ENCODE measurements at places on chromosomes 3 and 15.

DNA sequence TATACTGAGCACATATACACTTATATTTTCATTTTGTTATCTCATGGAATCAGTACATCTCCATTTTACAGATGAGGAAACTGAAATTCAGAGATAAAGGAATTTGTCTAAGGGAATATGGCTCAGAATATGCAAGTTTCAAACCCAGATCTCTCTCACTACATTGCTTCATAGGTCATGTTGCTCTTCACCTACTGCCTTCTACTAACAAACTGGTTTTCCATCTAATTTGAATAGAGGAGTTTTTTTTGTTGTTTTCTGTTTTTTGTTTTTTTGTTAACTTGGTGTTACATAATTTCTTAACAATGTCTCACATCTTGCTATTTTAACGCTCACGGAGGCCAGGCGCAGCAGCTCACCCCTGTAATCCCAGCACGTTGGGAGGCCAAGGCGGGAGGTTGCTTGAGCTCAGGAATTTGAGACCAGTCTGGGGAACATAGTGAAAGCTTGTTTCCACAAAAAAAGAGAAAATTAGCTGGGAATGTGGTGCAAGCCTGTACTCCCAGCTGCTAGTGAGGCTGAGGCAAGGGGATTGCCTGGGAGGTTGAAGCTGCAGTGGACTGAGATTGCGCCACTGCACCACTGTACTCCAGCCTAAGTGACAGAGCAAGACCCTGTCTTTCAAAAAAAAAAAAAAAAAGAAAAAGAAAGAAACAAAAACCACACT is 37.0 kb downstream of the FMN1 start:
- no peak for DNase-seq

DNA sequence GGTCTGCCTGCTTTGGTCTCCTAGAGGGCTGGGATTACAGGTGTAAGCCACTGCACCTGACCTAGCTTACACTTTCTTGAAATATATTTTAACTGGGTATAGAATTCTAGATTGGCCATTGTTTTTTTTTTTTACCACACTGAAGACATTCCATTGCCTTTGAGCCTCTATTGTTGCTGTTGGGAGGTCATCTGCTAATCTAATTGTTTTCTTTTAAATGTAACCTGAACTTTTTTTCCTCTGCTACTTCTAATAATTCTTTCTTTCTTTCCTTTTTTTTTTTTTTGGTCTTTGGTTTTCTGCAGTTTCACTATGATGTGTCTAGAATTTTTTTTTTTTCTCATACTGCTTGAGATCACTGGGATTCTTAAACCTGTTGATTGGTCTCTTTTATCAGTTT is 28.1 kb downstream of the ERICH6 start:
- DNase-seq = no peak

DNA sequence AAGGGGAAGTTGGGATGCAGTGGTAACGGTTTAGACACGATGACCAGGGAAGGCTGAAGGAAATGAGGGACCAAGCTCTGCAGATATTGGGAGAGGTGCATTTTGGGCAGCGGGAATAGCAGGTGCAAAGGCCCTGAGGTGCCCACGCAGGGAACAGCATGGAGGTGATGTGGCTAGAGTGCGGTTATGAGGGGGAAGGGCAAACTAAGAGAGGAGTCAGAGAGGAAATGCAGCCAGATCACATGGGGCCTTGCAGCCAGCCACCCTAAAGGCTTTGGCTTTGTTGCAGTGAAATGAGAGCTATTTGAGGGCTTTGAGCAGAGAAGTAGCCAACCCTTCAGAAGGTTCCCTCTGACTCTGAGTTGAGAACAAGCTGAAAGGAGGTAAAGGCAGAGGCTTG is 2.6 kb downstream of the SPATA12 start:
- DNase-seq = no peak

- no peak for DNase-seq
These were observed 32.9 kb upstream of the PRSS50 start for GRCh38 chr3:46750555-46751038.

DNA sequence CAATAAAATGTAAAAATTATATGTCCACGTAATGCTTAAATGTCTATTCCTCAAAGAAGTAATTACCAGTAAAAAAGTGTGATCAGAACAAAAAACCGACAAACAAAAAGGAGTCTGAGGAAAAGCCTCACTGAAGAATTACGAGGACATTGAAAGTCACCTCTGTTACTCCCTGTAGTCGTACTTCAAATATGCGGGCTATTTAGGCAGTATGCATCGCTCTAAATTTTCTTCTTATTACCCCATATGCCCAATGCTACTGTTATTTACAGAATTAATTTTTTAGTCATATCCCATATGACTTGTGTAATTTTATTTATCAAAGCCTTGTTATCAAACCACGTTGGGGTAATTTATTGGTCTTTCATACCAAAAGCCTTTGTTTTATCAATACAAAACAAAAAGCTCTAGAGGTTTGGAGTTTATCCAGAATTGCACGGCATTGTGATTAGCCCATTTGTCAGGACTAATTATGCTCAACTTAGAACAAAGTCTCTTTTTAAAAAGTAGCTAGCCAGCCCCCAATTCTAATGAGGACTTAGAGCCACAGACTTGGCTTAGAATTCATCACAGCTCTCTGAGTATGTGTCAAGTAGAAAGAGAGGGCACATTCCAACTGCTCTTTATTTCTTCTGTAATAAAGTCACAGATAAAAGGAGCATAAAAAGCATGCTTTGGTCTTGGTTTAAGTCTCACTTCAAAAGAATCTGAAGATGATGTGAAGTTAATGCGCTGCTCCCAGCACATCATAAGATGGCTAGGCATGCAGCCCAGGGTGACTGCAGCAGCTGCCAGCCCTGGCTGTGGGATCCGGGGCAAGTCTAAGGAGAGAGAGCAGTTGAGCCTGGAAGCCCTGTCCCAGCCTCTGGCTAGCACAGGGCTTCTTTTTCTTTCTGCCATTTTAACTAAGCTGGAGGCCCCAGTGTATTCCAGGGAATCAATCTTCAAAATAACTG is 521.0 kb downstream of the GABRG3 start:
- no peak for DNase-seq

- no peak for DNase-seq
These were observed 207.1 kb downstream of the VPS13C start for GRCh38 chr15:61853195-61853594.

DNA sequence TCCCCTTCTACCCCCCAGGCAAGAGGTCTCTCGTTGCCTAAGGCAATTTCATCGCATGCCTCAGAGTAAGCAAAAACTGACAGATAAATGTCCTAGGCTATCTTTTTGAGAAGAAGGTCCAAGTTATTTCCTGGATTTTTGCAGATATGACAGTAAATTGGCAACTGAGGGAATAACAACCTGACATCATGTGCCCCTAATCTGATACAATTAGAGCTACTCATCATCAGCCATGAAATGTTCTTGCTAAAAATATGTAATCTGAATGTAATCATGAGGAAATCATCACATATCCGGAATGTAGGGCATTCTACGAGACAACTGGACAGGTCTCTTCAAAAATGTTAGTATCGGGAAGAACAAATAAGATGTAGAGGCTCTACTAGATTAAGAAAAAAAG is 44.1 kb downstream of the TNIK start:
- no peak for DNase-seq

DNA sequence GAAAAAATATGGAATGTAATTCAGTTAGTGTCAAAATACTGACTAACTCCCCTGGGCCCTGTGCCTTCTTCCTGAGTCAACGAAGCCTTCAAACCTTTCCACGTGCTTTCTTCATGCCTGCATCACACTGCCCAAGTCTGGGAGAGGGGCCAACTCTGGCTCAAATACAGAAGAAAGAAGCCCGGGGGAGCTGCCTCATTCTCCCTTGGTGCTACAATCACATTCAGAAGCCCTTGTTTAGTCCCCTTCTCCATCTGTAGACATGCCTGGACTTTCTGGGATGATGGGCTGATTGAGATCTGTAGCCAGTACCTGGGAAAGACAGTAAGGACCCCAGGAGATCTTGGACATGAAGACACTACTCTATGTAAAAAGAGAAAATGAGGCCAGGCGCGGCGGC is 77.8 kb upstream of the GSK3B start:
- no peak for DNase-seq

GRCh38 chr3:123764647-123765046 is 119.5 kb downstream of the MYLK start:
- no peak for DNase-seq

DNA sequence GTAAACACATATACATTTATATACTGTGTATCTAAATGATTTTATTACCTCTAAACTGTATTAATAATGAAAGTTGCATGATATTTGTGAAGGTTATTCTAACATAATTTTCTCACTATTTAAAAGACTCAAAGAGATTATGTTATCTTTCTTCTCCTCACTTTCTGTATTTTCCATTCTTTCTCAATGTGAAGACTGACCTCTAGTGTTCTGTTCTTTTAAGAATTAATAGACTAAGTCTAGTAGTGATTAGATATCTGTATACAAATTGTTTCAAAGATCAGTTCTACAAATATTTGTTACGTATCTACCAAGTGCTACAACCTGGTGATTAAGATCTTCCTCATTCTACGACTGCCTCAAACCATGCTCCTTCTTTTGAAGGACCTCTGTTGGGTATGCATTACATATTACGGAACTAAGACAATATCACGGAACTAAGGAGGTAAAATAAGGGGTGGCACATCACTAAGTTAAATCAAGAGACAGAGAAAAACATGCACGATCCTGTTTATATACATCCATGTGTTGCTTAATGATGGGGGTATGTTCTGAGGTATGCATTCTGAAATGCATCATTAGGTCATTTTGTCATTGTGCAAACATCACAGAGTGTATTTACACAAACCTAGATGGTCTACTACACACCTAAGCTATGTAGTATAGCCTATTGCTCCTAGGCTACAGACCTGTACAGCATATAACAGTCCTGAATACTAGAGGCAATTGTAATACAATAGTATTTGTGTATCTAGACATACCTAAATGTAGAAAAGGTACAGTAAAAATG is 161.5 kb upstream of the KBTBD8 start:
- no peak for DNase-seq

DNA sequence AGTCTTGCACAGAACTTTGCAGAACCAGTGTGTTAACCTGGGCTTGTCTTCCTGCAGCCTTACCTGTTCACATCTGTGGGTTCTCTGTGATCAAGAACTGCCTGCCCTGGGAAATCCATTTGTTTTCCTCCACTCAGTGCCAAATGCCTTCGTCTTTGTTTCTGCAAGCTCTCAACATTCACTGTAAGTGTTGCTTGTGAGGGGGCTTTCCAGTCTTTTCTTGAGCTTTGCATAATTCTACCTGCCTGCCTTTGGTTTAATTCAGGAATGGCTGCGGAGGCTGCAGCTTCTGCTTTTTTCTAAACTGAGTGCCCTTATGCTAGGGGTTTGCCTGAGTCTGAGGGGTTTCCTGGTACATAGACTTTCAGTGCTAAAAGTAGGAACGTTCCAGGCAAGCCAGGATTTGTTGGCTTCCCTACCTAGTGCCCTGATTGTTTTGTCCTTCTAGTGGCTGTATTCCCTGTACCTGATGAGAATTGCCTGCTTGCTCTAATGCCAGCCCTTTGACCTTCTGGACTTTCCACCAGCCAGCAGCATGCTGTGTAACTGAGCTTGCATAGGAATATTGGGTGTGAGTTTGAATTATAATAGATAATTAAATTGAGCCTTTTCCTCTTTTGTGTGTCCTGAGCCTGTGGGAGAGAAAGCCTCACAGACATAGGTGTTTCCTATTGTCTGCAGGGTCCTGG is 96.6 kb upstream of the CLSTN2 start:
- no peak for DNase-seq

GRCh38 chr15:78255421-78256043 is 8.8 kb upstream of the DNAJA4 start:
- no peak for DNase-seq

DNA sequence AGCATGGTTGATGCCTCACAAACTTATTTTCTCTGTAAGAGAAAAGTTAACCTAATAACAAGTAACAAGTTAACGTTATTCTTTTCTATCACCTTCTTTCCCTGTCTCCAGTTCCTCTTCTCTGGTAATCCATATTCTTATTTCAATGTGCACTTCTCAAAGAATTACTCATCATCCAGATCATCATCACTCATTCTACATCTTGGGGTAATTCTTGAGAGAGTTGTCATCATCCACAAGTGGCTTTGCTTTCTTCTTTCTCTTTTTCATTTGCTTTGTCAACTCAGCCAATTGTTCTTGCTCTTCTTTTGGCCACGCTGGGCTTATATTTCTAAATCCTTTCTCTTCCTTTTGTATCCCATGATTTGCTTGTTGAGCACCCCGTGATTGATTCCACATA is 20.8 kb upstream of the RNF111 start:
- no peak for DNase-seq

GRCh38 chr3:52046186-52046901 is 10.0 kb downstream of the DUSP7 start:
- no peak for DNase-seq

GRCh38 chr3:164514576-164514975 is 563.7 kb downstream of the SI start:
- DNase-seq = no peak

GRCh38 chr3:9398700-9399336 is 1.4 kb downstream of the SETD5 start:
- DNase-seq = no peak

GRCh38 chr3:115646027-115646690 is 22.8 kb downstream of the GAP43 start:
- DNase-seq = no peak

GRCh38 chr15:60800299-60801072 is 321.5 kb upstream of the ICE2 start:
- no peak for DNase-seq

GRCh38 chr3:174102866-174103265 is 705.3 kb downstream of the NLGN1 start:
- DNase-seq = no peak

DNA sequence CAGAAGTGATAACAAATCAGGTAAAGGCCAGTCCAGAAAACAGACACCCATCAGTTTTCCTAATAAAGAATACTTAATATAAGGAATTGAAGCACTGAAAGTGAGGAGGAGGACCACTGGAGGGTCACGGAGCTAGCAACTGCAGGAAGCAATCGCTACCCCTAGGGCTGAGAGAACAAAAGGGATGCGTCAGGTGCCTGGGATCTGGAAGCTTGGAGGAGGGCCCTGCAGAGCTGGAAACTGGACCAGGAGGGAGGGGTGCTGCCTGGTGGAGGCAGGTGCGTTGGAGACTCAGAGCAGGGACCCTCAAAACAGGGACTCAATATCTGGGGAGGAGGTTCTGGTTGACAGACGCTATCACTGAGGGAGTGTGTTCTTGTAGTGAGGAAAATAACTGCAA is 308.1 kb upstream of the RASGRP1 start:
- no peak for DNase-seq

- DNase-seq = no peak
These were observed 162.4 kb downstream of the NSUN3 start for GRCh38 chr3:94225148-94225865.

- DNase-seq = no peak
These were observed 161.3 kb downstream of the SV2B start for GRCh38 chr15:91261345-91261744.

- no peak for DNase-seq
These were observed 723.1 kb downstream of the NR2F2 start for GRCh38 chr15:97053635-97054034.

DNA sequence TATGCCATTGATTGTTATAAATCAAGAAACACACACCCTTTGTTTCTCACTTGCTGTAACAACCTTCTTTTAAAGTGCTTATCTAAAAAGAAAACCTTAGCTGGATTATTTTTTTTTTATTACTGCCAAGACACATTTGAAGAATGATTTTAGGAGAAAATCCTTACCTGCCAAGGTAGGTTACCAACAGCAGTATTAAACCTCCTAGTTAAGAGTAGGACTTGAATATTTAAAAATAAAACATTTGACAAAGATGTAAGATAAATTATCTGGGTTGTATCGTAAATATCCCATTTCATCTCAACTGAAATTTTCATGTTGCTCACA is 192.1 kb downstream of the PDZRN3 start:
- DNase-seq = no peak

GRCh38 chr3:184077881-184078280 is 19.0 kb upstream of the HTR3E start:
- no peak for DNase-seq

Measured in NCI-H748 treated with DMSO at 0.1 percent for 48 hours (cell line).